ENCODE measurements at places on chromosomes 12 and 14.

- no peak for DNase-seq
These were observed 65.0 kb downstream of the FOXN4 start for GRCh38 chr12:109244073-109244472.

DNA sequence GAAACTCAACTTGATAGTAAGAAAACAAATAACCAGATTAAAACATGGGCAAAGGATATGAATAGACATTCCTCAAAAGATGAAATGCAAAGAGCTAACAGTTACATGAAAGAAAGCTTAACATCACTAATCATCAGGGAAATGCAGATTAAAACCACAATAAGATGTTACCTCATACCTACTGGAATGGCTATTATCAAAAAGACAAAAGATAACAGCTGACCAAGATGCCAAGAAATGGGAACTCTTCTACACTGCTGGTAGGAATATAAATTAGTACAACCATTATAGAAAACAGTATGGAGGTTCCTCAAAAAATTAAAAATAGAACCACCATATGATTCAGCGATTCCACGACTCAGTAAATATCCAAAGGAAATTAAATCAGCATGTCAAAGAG lies 18.8 kb downstream of the KCNH5 start:
- no peak for DNase-seq

DNA sequence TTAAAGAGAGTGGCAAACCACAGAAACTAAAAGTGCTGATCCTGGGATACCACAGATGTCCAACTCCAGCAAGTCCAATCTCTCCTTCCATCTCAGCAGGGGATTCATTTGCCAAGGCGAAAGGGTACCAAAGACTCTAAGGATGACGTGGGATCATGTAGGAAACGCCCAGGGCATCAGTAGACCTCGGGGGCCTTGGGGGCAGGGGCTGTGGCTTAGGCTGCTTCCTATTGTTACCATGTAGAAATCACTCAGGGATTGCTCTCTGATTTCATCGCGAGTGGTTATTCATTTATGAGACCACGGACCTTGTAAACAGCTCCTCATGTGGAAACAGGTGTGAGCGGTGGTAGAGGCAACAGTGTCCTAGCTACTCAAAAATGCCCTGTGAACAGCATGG lies 149.3 kb upstream of the FKBP4 start:
- DNase-seq = no peak

DNA sequence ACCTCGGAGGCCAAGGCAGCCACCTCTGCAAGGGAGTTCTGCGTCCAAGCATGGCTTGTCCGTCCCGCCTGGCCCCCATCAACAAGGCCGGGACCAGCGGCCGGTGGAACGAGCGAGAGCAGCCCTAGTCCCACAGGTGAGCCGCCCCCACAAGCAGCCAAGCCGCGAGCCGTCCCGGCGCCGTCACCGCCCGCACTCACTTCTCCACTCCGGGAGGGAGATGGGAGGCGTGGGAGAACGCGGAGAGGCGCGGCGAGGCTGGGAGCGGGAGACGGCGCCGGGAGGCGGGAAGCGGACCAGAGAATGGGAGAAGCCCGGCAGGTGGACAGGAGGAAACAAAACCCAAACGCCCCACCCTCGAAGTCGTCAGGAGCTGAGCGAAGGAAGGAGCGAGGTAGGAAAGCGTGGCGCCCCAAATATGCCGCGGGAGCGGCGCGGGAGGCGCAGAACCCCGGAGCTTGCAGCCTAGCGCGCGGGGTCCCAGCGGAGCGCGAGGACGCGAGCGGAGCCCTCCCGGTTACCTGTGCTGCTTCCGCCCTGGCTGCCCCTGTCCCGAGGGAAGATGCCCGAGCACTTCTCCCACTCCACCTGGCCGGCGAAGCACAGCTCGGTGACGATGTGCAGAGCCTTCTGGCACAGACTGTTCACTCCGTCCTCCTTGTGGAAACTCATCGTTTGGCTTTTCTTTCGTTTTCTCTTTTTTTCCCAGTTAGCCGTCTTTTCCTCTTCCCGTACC lies 600 bp downstream of the SYT10 start:
- no peak for DNase-seq

DNA sequence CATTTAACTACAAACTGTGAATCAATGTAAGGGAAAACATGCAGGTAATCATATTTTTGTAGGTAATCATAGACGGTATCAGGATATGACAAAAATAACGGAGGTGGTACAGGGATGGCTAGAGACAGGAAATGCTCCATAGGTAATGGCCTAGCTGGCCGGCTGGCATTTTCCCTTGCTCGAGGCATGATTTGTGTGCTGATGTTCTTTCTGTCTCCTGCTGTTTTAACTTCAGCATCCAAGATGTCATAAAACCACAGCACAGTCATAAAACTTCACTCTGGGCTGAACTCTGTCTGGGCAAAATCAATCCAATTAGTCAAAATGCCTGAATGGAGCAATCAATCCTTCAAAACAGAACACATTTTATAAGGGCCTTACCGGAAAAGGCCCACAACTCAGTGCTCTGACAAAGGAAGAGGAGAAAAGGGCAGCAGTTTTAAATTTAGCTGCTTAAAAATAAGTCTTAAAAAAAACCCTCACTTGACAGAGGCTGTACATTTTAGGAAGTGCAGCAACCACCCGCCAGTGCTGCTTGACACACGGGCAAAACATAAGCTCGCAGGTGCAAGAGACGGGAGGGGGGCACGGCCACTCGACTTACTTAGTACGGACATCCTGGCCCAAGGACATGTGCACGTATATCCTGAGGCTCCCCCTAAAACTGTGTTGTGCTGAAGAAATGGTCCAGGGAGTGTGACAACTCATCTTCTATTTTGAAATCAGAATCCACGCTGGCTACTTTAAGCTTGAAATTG lies 40.5 kb upstream of the GPR68 start:
- DNase-seq = no peak

DNA sequence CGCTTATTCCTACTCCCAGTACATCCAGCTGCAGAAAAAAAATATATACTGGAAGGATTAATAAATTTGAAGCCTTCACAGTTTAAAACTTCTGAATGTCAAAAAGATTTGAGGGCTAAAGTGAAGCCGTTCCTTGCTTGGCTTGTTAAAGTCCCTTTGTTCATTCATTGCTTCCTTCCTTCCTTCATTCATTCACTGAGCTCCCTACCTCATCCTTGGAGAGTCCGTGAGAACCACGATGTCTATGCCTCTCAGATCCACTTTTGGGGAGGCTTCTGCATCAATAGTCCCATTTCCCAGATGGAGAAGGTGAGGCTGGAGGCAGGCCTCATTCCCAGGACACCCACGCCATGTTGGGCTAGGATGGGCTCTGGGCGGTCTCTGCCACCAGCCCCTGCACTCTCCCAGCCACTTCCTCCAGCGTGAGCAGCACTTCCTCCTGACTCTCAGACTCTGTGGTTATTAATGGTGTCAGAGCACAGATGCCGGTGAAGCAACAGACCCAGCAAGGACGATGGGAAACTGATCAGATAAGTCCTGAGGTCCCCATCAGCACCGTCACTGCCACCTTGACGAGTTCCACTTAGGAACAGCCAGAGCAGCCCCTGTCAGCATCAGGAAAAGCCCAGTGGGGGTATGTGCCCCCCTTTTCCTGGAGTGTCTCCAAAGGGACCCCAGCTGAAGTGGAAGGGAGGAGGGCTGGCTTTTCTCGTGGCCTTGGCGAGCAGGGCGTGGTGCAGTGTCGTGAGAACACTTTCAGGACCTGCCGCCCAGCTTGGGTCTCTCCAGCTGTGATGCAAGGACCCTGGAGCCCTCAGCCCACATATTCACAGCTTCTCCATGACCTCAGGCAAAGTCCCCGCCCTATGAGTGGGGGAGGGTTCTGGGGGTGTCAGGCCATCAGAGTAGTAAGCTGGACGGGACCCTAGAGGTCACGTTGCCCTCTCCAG lies 21.2 kb downstream of the ASB2 start:
- no peak for DNase-seq

GRCh38 chr14:73238424-73238852 lies 1.1 kb downstream of the PAPLN start:
- DNase-seq = peak; percentile 80

- peak; percentile 56 for DNase-seq
These were observed 5.2 kb upstream of the CNPY2 start for GRCh38 chr12:56321027-56321426.

DNA sequence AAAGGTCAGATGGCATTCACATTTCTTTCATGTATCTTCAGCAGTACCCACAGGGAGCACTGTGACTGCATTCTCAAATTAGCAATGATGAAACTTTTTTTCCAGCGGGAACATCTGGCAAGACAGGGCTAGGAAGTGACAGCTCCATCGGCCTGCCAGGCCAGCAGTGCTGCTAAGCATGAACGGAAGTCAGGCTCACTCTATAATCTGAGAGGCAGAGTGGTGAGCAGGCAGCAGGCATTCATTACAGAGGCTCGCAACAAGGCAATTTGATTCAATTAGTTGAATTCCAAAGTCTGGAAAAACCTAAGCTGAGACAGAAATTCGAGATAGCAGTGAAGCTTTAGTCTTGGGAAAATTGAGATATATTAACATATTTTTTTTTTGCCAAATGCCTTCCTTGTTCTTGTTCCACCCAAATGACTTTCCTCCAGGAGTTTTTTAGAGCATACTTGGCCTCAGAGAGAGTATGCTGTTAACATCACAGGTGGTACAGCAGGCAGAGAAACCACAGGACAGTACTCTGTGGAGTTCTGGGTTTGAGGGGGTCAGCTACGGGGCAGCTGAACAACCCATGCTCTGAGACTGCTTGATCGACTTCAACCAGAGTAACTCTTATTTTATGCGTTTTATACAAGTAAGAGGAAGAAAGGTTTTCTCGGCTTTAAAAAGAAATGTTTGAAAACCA lies 414.9 kb downstream of the APAF1 start:
- no peak for DNase-seq

DNA sequence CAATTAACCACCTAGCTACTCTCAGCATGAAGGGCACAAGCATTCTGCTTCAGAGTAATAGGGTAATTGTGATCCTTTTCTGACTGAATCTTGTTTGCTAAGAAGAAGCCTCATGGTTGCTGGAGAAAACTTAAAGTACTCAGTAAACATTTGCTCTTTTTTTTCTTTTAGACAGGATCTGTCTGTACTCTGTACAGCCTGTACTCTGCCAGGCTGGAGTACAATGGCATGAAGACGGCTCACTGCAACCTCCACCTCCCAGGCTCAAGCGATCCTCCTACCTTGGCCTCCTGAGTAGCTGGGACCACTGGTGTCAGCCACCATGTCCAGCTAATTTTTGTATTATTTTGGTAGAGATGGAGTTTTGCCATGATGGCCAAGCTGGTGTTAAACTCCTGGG lies 12.4 kb downstream of the PPP1R13B start:
- DNase-seq = no peak

DNA sequence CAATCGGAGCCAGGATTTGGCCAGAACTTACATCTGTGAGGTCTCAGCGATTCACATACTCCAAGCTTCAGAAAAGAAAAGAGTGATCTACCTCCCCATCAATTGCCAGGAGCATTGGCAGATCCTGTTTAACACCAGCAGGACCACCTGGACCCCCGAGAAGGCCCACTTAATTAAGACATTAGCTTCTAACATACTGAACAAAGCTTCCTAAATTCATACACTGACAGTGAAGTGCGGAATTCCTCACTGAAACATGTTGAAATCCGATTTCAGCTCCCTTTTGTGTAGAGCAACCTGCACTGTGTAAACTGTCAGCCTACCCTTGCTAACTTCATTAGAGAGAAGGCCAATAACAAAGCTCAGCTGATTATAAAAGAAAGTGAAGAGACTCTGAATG lies 274.0 kb downstream of the NOVA1 start:
- DNase-seq = no peak

GRCh38 chr12:117875744-117876435 lies 92.9 kb downstream of the KSR2 start:
- no peak for DNase-seq

DNA sequence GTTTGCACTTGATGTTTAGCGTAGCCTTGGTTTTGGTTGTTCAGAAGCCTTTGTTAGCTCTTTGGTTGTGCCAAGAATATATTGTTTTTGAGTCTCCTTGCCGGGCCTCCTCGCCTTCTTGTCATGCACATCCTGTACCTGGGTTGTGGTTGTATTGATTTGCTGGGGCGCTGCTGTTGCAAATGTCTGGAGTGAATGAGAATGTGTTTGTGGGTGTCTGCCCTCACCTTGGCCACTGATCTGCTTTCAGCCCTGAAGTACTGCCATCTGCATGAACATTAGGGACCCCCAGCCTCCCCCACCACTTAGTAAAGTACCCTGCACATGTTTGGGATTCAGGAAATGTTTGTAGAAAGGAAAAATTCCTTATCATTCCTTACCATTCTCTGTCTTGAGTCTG lies 16.5 kb downstream of the PRKCH start:
- no peak for DNase-seq

- DNase-seq = no peak
These were observed 4.5 kb downstream of the KRT83 start for GRCh38 chr12:52316701-52317100.

- no peak for DNase-seq
These were observed 718.3 kb downstream of the RERGL start for GRCh38 chr12:17371491-17372215.

DNA sequence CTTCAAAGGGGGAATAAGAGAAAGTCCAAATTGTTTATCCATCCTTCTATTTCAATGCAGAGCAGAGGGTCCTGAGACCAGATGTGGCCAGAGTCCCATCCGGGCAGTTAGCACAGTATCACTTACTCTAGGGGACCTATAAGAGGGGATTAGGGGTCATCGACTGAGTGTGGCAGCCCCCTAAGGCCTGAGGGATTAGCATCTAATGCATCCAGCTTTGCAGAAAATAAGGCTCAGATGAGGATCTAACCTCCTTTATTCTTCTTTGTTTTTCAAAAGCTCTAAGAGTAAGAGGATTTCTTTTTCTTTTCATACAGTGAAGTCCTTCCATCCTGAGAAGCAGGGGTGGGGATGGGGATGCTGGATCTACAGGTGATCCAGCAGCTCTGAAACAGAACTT lies 43.5 kb downstream of the NEUROD4 start:
- no peak for DNase-seq

DNA sequence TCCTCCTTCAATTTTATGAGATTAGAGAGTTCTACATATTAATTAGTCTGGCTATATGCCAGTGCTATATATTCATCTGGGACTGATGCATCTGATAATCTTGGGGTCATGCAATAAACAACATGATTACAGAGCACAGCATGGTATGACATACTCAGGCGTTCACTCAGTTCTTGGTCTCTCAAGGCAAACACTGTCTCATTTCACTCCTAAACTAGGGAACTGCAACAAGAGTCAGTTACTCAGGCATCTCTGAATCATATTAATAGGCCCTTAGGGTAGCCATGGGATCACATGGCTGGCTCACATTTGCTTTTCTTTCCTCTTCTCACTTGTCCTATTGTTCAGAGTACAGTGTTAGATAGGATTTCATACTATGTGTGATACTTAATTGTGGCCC lies 91.8 kb upstream of the TMEM260 start:
- DNase-seq = peak; percentile 96

GRCh38 chr12:15982071-15982470 lies 70.9 kb downstream of the DERA start:
- no peak for DNase-seq

DNA sequence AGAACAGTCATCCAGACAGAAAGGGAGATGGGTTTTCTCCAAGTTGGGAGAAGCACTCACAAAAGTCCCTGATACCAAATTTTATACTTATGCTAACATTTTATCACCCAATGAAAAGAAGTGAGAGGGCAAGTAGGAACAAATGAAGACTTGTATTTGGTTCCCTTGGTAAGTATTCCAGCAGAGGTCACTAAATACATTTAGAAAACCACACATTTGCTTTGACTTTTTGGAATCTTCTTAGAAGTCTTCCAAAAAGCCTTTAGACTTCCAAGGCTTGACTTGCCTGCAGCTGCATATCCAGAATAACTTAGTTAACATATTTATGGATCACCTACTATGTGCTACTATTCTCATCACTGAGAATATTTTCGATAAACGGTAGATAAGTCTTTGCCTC lies 3.1 kb upstream of the GYS2 start:
- peak; percentile 55 for DNase-seq

GRCh38 chr14:24315243-24315806 lies 4.0 kb downstream of the LTB4R start:
- no peak for DNase-seq

All from bronchial epithelial cell (primary cell).